ENCODE measurements at places on chromosomes 4 and X.

DNA sequence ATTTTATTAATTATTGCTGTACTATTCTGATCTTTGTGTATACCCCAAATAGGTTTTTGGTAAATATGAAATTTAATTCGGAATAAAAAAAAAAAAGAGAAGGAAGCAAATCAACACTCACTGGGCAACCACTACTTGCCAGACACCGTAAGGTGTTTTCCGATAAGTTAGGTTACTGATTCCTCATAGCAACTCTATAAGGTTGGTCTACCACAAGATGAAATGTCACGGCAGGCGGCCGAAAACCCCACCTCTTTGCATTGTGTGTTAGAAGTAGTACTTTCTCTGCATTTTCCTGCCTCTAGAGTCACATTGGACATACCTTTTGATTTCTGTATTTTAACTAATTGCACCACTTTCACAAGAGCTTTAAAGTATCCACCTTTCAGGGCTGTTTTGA, 44.5 kb upstream of the RASGEF1B start:
- no peak for DNase-seq

DNA sequence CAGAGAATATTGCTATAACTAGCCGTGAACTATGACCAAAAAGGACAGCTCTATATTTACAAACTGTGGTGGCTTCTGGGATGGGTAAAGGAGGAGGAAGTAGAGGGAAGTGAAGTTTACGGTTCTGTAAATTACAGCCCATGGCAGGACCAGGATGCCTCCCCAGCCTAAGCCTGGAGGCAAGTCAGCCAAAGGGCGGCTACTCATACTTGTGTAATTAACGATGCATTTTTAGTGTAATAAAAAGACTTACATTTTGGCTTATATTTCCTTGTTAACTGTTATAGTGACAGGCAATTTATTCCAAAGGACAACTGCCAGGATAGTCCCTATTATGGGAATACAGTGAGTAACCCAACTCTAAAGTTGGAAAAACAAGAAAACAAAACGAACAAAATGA, 139.9 kb upstream of the OTUD4 start:
- DNase-seq: no peak

- no peak for DNase-seq
These were observed 230.3 kb upstream of the NEIL3 start for GRCh38 chr4:177079327-177079726.

DNA sequence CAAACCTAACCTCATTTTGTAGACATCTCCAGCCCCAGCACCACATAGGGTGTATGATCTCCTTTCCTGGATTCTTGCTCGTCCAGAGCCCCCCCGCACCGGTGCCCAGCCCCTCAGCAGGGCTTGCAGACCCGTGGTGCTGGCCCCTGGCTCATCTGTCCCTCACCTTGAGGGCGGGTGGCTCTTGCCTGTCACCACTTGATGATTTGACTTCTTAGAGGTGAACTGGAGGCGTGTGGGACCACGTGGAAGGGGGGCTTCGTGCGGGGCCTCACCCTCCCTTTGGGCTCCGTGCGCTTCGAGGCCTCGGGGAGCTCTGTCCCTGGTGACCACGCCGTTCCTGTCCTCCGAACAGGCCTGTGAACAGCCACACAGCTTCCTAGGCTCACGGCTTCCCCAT, 15.5 kb downstream of the UVSSA start:
- no peak for DNase-seq

GRCh38 chrX:39773150-39773549, 324.6 kb downstream of the BCOR start:
- no peak for DNase-seq

- peak; percentile 42 for DNase-seq
These were observed 11.7 kb downstream of the MTTP start for GRCh38 chr4:99586322-99586721.

- DNase-seq: no peak
These were observed 28.5 kb upstream of the FGG start for GRCh38 chr4:154640999-154641398.

GRCh38 chr4:134807231-134807745, 605.7 kb upstream of the PABPC4L start:
- DNase-seq: no peak

DNA sequence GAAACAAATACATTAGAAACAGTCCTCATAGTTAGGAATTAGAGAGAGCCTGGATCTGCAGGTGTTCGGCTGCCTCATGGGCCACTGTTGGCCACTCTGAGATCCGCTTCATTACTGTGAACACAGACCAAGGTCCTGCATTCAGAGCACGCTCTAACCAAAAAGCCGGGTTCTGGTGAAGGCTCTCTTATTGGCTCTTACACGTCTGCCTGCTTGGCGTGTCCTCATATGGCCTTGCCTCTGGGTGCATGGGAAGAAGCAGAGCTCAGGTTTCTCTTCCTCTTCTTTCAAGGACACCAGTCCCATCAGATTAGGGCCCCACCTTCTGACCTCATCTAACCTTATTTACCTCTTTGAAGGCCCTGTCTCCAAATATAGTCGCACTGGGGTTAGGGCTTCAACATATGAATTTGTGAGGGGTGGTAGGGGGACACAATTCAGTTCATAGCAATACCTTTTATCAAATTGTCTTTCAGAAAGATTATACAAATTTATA, 37.1 kb upstream of the ELF2 start:
- DNase-seq: peak; percentile 53

GRCh38 chr4:74197080-74197479, 39.2 kb downstream of the MTHFD2L start:
- no peak for DNase-seq

GRCh38 chrX:153941336-153942252, 2.8 kb downstream of the RENBP start:
- DNase-seq: no peak

GRCh38 chr4:143768007-143768591, 67.6 kb upstream of the FREM3 start:
- no peak for DNase-seq

- no peak for DNase-seq
These were observed 99.5 kb downstream of the NLGN4X start for GRCh38 chrX:6129195-6129594.

- no peak for DNase-seq
These were observed 118.1 kb downstream of the ENPP6 start for GRCh38 chr4:184099535-184099966.

- no peak for DNase-seq
These were observed 34.9 kb downstream of the STX18 start for GRCh38 chr4:4506961-4507360.

- DNase-seq: no peak
These were observed 90.5 kb downstream of the PJA1 start for GRCh38 chrX:69074726-69075125.

GRCh38 chr4:111671756-111672155, 473.5 kb upstream of the FAM241A start:
- no peak for DNase-seq

DNA sequence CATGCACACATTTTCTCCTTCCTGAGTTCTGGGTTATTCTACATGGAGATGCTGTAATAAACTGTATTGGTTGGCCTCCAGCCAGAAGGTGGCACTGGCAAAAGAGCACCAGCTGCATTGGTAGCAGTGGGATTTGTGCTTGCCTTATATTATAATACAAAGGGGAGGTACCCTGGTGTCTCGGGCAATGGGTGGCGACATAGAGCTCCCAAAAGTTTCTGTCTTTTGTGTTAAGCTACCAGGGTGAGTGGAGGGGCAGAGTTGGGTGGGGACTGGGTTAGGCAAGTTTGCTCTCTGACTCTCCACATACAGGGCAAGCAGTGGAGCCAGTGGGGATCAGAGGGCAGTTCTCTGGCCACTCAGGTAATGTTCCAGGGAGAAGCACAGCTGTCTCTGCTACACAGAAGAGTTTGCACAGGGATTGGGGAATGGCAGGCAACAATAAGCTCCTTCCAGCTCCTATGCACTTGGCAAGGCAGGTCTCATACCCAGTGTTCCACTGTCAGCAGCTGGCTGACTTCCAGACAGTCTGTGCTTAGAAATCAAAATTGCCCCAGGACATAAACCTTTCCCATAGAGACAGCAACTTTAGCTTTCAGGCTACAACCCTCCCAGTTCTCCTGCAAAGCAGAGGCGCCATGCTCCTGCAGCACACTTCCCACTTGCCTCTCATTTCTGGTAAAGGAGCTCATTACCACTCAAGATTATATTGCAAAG, 463.9 kb upstream of the PCDH7 start:
- DNase-seq: no peak

GRCh38 chr4:187504974-187505797, 490.4 kb upstream of the ZFP42 start:
- no peak for DNase-seq

DNA sequence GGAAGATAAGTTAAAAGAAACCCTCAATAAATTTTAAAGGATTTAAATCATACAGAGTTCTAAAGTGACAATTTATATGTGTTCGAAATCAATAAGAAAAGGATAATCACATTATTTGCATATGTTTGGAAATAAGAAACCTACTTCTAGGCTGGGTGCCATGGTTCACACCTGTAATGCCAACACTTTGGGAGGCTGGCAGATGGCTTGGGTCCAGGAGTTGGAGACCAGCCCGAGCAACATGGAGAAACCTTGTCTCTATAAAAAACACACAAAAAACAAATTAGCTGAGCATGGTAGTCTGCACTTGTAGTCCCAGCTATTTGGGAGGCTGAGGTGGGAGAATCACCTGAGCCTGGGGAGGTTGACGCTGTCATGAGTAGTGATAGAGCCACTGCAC, 8.1 kb upstream of the SAP30 start:
- DNase-seq: no peak

DNA sequence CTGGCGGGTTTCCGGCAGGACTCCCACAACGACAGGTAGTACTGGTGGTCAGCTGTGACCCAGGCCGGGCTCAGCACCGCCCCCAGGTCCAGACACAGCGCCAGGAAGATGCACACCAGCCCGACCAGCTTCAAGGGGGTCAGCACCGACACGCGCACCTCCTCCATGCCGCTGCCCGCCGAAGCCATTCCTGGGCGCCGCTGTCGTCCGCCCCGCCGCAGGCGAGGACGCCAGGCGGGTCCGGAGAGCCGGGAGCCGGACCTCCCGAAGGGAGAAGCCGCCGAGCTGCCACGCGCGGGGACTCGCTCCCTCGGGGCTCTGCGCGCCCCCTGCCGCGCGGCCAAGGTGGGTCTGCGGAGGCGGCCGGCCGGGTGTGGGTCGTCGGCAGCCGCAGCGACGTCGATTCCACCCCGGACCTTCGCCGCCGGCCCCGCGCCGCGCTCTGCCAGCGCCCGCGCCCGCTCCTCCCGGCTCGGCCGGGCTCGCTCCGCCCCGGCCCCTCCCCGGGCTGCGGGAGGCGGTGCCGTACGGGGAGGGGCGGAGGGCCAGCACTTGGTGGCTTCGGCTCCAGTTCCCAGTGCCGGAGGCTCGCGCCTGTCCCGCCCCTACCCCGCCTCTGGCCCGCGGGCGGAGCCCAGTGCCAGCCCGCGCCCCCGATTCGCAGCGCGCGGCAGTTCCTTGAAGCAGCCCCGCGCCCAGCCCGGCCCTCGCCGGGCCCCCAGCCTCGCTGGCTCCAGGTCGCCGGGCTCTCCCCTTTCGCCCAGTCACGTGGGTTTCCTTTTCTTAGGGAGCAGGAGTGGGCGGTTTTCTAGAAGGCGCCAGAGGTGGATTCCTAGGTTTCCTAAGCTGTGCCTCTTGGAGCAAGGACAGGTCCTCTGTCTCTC, at the start of gene TMEM47:
Gene TMEM47, minus strand, starts transcription at position 444 of the 884 bp plus-strand sequence. Its CDS starts 256 bp downstream, at position 188.
- no peak for DNase-seq

GRCh38 chrX:152635941-152636340, 1.8 kb upstream of the GABRQ start:
- DNase-seq: no peak

GRCh38 chr4:55386073-55386472, 9.7 kb upstream of the TMEM165 start:
- DNase-seq: no peak

DNA sequence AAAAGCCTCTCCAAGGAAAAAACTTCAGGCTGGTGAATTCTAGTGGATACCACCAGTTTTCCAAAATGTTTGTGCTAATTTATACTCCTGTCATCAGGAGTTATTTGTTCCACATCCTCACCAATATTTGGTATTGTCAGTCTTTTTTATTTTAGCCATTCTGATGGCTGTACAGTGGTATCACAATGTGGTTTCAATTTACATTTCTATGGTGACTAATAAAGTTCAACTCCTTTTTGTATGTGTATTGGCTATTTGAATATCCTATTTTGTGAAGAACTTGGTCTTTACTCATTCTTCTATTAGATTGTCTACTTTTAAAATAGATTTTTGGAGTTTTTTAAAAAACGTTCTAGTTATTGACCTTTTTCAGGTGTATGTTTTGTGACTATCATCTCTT, 33.0 kb upstream of the FRAS1 start:
- DNase-seq: no peak

DNA sequence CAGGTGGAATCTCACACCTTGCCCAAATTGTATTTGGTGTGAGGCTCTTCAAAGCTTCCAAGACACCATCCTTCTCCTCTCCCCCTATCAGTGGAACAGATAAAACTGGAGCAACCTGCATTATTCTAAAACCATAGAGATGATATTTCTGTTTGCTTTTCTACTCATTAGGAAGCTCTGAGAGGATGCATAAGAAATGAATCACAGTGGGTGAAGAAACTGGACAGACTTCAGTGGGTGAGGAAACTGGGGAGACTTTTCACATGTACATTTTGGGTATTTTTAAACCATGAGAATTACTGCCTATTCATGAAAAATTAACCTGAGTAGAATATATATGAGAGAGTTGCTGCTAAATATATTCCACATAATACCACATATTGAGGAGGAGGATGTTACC, 16.4 kb downstream of the HAND2 start:
- no peak for DNase-seq

DNA sequence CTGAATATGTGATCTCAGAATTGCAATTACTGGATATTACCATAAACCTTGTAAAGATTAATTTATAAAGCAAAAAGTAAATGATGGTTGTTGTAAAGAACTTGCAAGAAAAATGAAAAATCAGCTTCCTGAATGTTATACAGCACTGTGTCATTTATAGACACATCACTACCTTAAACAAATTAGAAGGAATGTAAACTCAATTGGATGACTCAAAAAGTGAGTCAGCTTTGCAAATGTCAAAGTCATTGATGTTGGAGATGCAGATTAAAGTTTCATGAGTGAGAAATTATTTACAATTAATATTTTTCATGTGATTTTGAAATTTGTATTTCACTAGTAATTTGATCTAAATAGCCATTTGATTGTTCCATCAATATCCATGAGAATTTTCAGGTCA, 193.2 kb downstream of the RAPGEF2 start:
- no peak for DNase-seq

Data from NCI-H1436 treated with DMSO at 0.1 percent for 48 hours (cell line).